ENCODE measurements at places on chromosomes 5 and 9.

GRCh38 chr5:175847503-175847902 is 23.9 kb upstream of the CPLX2 start:
- DNase-seq = no peak

GRCh38 chr5:95075111-95075510 is 209.8 kb downstream of the MCTP1 start:
- no peak for DNase-seq

DNA sequence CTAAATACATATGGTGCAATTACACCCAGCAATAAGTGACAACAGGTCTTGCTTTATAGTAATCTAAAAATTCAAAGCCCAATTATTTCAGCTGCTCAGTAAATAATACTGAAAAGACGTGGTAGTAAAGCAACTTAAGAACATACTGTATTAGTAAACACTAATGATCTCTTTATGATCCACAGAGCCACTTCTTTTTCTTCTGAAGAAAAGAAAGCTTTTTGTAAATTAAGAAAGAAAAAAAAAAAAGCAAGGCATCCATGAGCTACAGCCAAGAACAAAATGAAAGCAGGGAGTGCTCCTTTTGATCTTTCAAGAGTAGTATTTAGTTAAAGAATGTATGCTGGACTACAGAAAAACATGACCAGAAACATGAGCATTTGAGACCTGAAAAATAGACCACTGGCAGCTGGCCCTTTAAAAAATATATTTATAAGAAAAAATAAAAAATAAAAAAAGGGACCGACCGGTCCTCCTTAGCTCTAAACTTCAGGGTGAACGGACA is 348.7 kb downstream of the GLIS3 start:
- DNase-seq = no peak

DNA sequence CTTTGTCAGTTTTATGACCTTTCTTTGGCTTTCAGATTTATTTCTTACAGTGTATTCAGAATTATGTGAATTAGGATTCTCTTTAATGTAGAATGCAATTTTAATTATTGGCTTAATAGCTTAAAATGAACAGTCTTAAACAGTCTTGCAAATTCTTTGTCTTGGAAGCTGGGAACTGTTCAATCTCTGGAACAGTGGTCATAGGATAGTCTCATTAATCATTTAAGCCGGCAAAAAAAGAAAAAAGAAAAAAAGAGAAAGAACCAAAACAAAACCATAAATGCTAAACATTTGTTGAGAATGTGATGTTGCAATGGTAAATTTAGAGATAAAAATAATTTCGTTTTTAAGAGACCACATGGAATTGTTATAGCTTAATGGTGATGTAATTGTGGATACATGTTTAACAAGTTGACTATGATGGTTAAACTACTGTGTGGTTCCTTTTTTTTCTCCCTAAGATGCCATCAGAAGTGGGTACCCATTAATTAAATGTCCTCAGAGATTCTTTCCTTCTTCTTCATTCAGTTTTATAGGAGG is 61.6 kb downstream of the NNT start:
- DNase-seq = no peak

GRCh38 chr9:110933350-110934001 is 104.8 kb downstream of the LPAR1 start:
- DNase-seq = no peak

DNA sequence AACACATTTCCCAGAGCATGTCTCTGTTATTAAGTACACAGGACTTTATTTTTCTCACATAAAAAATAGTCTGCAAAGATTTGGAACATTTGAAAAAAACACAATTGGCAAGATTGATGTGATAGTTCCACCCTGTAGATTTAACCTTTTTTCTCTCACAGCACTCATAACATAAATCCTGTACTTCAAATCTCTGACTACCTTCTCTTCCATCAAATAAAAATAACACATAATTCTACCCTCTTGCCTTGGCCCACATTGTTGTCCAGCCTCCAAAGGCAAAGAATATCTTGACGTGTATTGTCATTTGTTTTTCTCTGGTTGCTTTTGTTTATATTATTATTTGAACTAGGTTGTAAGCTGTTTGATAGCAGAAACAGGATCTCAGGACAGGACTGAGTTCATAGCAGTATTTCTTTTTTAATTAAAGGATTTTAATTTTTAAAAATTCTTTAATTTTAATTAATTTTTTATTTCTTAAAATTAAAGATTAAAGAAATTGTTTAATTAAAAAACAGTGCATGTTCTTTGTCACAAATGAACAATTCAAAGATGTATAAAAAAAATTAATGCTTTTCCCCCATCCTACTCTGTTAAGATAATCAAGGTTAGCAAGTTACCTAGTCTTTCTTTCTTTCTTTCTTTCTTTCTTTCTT is 69.1 kb upstream of the PCSK1 start:
- no peak for DNase-seq

DNA sequence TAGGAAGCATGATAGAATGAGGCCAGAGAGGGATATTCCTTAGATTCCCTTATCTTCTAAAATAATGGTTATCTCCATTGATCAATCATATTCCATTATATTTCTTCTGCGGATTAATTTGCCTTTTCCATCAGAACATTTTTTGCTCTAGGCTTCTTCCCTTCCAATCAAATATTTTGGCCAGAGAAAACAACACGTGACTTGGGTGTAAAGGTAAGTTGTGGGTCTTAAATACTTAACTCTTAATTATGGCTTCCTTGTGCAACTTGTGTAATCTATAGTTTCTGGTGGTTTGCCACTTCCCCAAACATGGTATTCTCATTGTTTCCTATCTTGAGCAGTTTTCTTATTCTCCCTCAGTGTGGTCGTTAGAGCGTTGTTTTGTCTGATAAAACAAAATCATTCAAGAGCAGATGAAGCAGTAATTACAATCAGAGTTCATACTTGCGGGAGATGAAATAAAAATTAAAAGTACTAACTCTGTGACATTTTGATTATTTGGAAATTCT is 889.3 kb downstream of the MAT2B start:
- DNase-seq = no peak

DNA sequence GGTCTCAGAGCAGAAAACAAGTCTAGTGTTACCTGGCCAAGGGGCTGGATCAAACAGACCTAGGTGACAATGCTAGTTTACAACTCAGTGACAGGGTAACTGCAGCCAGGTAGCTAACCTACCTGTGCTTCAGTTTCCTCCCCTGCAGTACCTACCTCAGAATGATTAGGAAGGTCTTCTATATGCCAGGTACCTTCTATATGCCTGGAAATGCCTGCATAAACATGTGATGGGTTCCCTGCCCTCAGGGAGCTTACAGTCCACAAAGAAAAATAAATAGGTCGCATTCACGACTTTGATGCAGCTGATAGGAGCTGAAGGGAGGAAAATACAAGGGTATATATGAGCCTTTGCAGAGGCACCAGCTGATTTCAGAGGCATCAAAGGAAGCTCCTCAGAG is 16.1 kb downstream of the LHFPL2 start:
- no peak for DNase-seq

DNA sequence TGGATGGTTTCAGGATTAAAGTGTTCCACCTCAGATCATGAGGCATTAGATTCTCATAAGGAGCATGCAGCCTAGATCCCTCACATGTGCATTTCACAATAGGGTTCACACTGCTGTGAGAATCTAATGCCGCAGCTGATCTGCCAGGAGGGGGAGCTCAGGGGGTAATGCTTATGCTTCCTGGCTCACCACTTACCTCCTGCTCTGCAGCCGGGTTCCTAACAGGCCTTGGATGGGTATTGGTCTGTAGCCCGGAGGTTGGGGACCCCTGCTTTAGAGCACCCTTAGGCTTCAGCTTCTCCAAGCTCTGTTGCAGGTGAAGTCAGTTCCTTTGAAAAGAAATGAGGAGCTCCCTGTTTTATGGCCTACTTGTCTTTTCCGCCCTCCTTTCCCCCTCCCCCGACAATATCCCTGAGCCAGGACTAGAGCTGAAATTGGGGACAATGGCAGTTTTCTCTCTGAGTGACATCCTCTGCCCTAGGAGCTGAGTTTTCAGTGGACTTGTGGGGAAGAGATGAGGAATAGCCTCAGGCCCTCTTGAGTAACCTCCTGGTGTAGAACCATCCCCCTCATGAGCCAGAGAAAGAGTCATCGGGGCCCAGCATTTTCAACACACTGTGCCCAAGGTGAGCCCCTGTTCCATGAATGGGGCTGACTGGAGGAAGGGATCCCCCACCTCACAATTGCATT is 16.2 kb upstream of the MAT2B start:
- DNase-seq = no peak

DNA sequence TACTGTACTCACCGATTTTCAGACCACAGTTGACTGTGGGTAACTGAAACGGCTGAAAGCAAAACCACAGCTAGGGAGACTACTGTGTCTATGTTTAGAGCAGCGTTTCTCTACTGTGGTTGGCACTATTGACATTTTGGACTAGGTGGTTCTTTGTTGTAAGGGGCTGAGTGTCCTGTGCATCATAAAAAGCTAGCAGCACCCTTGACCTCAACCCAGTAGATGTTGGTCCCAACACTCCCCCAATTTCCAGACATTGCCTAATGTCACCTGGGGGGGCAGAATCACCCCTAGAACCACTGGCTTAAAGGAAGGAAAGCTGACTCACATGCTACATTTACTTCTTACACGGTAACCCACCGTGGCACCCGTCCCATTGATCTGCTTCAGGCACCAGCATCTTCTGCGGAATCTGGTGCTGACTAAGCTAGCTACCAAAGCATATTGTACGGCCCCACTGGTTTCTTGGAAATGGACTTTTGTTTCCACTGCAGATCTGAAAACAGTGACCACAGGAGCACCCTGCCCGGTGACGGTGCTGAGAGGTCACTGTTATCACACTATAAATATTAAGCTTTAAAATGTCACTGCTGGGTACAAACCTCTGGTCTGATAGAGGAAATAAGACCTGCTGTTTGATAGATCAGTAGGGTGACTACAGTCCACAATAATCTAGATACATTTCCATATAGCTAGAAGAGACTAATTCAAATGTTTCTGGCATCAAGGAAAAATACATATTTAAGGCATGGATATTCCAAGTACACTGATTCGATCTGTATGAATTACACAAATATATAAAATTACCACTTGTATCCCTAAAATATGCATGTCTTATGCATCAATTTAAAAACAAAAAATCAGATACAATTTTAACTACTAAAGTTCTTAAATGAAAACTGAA is 151.4 kb downstream of the HSD17B3 start:
- no peak for DNase-seq

GRCh38 chr9:70080481-70081119 is 37.0 kb downstream of the MAMDC2 start:
- DNase-seq = no peak

- DNase-seq = no peak
Measured at GRCh38 chr9:4143936-4144717, 155.7 kb downstream of the GLIS3 start.

GRCh38 chr9:123251324-123251723 is 17.1 kb downstream of the STRBP start:
- no peak for DNase-seq

- no peak for DNase-seq
Measured at GRCh38 chr5:139843991-139844390, 48.4 kb downstream of the PSD2 start.

- DNase-seq = no peak
Measured at GRCh38 chr9:117734523-117735314, 30.5 kb downstream of the TLR4 start.

DNA sequence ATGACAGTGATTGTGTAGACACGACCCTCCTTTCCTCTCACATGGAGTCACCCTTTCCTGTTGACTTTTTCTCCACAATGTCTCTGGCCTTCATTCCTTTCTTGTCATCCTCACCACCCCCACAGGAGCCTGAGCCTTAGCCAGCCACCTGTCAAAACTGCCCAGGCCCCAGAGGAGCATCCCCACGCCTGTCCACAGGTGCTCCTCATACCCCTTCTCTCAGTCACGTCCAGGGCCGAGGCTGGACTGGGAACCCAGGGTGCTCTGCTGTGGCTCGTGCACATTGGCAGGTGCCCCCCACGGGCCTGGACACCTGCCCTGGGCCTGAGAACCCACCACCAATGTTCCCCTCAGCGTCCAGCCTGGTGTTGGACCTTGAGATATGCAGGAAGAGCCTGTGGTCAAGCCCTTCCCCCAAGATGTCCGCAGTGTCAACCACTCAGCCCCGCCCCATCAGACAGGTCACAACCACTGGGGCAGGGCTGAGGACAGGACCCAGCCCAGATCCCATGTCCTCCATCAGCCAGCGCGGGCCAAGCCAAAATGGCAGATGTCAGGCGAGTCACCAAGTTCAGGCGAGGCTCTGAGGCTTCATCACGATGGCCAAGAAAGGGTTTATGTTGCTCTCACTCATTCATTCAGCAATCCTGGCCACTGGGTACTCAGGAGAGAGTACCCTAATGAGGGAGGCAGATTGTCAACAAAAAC is 65.8 kb upstream of the STXBP1 start:
- DNase-seq = no peak

DNA sequence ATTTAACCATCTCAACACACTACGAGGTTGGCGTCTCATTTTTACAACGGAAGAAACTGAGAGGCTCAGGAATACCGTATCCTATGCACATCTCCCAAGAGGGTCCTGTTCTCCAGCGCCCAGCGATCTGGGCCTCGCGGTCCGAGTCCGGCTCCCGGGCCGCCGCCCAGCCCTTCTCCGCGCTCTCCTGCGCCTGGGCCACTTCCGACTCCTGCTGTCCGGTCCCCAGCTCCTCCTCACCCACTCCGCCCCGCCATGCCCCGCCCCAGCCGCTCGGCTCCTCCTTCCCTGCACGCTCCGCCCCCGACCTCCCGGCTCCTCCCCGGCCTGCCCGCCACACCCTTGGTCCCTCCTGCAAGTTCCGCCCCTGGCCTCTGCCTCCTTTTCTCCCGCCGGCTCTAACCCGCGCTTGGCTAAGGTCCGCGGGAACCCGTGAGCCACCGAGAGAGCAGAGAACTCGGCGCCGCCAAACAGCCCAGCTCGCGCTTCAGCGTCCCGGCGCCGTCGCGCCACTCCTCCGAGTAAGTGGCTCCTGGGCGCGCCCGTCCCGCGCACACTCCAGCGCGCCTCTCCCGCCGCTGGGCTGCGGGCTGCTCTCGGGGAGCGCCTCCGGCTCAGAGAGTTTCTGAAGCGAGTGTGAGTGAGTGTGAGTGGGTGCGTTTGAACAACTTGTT is 87.3 kb upstream of the TNFAIP8 start:
- DNase-seq = no peak

GRCh38 chr9:90943341-90943740 is 141.7 kb downstream of the SYK start:
- no peak for DNase-seq

DNA sequence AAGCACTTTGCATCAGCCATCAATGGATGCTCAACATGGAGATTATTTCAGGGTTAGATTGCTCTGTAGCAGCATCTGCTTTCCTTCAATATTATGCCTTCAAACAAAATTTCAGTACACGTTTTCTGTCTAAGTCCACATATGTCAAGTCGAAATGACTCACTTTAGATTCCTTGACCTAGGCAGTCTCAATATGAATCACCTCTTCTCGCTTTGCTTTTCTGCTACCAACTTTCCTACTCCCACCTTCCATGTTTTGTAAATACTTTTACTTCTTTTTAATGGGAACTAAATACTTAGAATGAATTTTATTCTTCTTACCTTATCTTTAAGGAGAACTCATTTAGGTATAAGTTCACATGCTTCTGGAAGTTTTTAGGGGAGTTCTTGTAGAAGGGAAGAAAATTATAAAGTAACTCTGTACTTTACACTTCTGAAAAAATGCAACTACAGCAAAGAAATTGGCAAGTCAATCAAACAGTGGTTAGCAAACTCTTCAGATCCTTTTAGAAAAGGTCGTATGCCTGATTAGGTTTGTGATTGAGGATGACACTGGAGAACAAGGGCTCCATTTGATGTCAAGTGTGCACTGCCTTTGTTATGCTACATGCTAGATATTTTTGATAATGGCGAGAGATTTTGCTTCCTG is 478.5 kb upstream of the SMARCA2 start:
- no peak for DNase-seq

- no peak for DNase-seq
Measured at GRCh38 chr5:151019331-151019730, 1.1 kb upstream of the GPX3 start.

Measured in SK-N-MC (cell line).